ENCODE measurements at places on chromosomes 16 and 17. TPM values are rescaled to one million over a fixed set of nuclear protein-coding genes. Genes with fewer than 3 reads are reported as not detected.

GRCh38 chr17:64161380-64162176 is 31.6 kb upstream of the ERN1 start:
- no peak for DNase-seq

- no peak for DNase-seq
Observed at GRCh38 chr16:66014221-66014620, 352.3 kb upstream of the CDH5 start.

DNA sequence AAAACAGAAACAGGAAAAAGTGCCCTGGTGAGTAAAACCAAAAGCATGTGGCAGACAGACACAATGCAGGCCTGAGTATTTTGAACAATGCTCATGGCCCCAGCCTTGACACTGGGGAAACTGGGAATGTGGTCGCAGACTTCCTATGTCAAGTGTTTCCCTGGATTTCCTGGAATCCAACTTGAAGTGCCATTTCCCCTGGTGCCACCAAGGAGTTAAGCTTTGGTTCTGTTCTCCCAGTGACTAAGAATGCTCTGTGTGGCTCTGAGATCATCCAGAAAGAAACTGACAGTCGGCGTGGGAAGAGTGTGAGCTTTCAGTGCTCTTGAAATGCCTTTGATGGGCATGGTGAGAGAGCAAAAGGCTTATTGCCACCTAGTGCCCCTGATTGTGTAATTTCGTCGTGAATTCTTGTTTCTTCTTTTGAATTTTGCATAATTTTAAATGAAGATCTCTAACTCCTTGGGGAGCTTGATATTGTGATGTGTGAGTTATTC is 96.0 kb downstream of the YPEL2 start:
- no peak for DNase-seq

DNA sequence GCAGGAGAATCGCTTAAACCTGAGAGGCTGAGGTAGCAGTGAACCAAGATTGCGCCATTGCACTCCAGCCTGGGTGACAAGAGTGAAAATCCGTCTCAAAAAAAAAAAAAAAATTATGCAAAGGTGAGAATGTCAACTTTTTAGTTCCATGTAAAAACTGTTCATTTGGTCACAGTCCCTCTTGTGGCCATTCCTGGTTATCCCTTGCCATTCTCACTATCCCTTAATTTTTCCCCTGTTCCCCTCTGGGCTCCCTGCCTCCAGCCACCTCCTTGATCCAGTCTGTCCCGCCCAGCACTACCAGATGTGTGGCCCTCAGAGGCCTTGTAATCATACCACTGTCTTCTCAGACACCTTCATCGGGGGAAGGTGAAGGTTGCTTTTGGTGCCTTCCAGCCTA is 23.4 kb downstream of the DCAF7 start:
- DNase-seq, result no peak

- no peak for DNase-seq
Observed at GRCh38 chr17:11908711-11909146, 88.5 kb downstream of the ZNF18 start.

DNA sequence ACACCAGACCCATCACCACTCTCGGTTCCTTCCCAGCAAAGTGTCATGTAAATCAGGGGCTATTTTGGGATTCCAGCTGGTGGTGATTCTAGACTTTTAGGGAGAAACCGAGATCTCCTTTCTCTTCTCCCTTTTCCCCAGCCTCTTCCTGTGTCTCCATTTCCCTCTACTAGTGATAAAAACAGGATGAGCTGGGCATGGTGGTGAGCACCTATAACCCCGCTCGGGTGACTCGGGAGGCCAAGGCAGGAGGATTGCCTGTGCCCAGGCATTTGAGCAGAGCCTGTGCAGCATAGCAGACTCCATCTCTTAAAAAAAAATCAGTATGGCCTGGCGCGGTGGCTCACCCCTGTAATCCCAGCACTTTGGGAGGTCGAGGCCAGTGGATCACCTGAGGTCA is 6.1 kb downstream of the TBX21 start:
- no peak for DNase-seq

GRCh38 chr16:28597692-28598261 is 927 bp upstream of the SULT1A2 start:
- DNase-seq, result no peak

- DNase-seq, result no peak
Observed at GRCh38 chr17:41434005-41434404, 6.8 kb downstream of the KRT38 start.

Gene PRSS22
- not detected for polyA plus RNA-seq

Gene GRB7
- polyA plus RNA-seq, result 0.51 TPM

Gene LDHD
- 3.0 TPM for polyA plus RNA-seq

Gene SSTR5
- polyA plus RNA-seq, result not detected

Gene ETV4
- polyA plus RNA-seq, result 5.4 TPM
